ENCODE measurements at places on chromosomes 4 and X.

DNA sequence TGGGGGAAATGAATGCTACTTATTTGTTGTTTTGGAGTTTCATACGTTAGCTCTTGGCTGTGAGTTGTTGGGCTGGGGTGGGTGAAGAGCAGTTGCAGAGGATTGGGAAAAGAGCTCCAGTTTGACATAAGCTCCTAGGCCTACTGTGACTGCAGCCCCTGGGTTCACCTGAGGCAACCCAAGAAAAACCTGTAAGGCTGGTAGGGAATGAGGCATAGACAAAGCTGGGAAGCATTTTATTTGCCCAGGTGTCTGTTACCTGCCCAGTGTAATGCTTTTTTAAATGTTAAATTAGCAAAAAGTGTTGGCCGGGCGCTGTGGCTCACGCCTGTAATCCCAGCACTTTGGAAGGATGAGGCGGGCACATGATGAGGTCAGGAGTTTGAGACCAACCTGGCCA is 160.0 kb downstream of the FHIP1A start:
- DNase-seq = no peak

DNA sequence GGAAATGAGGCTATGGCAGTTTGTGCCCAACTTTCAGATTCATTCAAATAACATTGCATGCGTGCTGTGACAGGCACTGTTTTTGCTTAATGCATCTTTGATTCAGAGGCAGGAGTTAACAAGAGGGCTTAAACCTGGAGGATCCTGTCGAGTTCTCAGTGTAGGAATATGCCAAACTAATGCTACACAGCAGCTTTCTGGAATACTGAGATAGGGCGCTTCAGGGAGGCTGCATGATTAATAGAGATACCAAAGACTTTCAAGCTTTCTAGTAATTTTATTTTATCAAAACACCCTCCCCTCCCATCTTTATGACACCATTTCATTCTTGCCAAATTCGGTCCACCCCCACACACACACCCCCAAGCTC is 636 bp upstream of the TIMM8A start:
- DNase-seq = no peak

- DNase-seq = no peak
Observed at GRCh38 chr4:26377328-26378311, 56.8 kb downstream of the RBPJ start.

- no peak for DNase-seq
Observed at GRCh38 chr4:147689067-147689466, 5.1 kb upstream of the PRMT9 start.

DNA sequence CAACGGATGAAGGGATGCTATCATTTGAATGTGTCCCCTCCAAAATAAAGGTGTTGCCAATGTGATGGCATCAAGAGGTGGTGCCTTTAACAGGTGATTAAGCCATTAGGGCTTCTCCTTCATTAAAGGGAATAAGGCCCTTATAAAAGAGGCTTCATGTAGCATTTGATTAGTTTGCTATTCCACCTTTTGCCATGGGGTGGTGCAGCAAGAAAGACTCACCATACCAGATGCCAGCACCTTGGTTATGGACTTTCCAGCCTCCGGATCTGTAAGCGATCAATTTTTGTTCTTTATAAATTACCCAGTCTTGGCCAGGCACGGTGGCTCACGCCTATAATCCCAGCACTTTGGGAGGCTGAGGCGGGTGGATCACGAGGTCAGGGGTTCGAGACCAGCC is 7.9 kb upstream of the SLC25A43 start:
- no peak for DNase-seq

DNA sequence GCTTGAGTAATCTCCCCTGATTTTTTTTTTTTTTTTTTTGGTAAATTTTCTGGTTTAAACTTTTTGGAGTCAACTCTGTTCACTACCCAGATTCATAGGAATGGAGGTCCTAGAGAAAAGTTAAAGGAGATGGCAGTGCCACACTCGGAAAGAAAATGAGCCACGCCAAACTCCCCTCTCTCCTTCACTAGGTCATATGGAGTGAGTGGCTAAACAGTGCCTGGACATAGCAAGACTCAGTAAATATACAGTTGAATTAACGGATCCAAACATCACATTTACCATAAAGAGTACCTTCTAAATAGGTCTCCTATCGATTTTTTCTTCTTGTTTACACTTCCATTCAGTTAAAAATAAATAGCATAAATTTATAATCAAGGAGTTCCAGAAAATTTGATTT is 13.6 kb upstream of the AMTN start:
- DNase-seq = no peak

- no peak for DNase-seq
Observed at GRCh38 chr4:145338568-145338967, 143.1 kb upstream of the SMAD1 start.

Data from kidney glomerular epithelial cell (primary cell).